ENCODE measurements at places on chromosomes 12 and 14. TPM values are rescaled to one million over a fixed set of nuclear protein-coding genes. Genes with fewer than 3 reads are reported as not detected.
A peak's percentile ranks its signal among the peaks of the same experiment; 100 is the strongest.

SLC35F4 gene
- total RNA-seq: not detected

RPGRIP1 gene
- total RNA-seq: not detected

FSCB gene
- not detected for total RNA-seq

OR6J1 gene
- not detected for total RNA-seq

TMTC2 gene
- 1.9 TPM for total RNA-seq

RFLNA gene
- not detected for total RNA-seq

ANO2 gene
- not detected for total RNA-seq

MYH6 gene
- total RNA-seq: not detected

KLRD1 gene
- 0.21 TPM for total RNA-seq

RERG gene
- total RNA-seq: not detected

SDSL gene
- total RNA-seq: 1.3 TPM

DNA sequence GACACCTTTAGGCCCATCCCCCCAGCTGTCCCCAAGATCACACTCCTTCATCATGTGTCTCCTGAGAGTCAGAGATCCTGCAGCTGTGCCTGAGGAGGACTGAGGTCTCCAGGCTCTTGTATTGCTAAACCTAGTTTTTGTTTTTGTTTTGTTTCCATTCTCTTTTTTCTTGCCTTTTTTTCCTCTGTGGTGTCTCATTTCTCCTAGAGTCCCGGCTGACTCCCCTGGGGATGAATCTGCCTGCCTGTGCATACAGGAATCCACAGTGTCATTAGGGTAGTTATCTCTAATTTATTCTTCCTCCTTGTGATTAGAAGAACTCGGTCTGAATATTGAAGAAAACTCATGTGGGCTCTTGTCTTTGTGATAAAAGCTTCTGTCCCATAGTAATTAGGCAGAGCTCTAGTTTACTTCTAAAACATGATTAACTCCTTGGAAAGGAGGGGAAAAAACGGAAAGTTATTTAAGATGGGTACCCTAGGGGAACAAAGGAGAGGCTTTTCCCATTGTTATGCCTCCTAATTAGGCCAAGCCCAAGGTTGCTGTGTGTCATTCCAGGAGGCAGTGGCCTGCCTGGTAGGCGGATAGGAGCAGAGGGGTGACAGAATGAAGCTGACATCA, 343.2 kb downstream of the ZFP36L1 start:
- H3K36me3 ChIP-seq: no peaks in the 10 kb centered on the region
- H3K27me3 ChIP-seq: no peaks in the 10 kb centered on the region
- H3K27ac ChIP-seq: 0 out of 2 replicates have a peak overlapping the region, but pooled peaks have one; percentile 12
- DNase-seq: no peak
- H3K4me1 ChIP-seq: peaks cover 5% of the 10 kb centered on the region

- no peak overlapping the region for H3K27ac ChIP-seq
- no peak overlapping the region for H3K4me3 ChIP-seq
- DNase-seq: no peak
- no peaks in the 10 kb centered on the region for H3K36me3 ChIP-seq
These were observed 141.1 kb downstream of the SLC15A5 start for GRCh38 chr12:16136219-16136988.

GRCh38 chr14:34439090-34439489, 22.9 kb downstream of the SPTSSA start:
- DNase-seq: no peak
- H3K36me3 ChIP-seq: no peaks in the 10 kb centered on the region
- H3K4me1 ChIP-seq: peaks cover 4% of the 10 kb centered on the region
- no peak overlapping the region for H3K27ac ChIP-seq
- H3K27me3 ChIP-seq: no peaks in the 10 kb centered on the region

DNA sequence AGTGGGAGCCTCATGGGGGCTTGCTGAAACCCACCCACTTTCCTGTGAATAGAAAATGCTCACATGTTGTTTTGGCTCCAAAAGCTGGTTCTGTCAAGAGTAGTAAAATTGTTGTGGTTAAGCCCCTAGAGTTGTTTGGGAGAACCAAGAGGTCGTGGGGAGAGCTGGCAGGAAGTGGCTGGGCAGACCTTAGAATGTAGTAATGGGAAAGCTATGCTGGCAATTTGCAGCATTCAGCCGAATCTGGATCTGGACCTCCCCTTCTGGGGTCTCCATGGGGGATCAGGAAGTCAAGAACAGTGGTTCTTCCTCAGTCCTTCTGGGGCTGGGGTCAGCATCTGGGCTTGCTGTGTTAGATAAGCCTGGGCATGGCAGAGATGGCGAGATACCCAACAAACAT, 150.6 kb upstream of the TBX3 start:
- no peak overlapping the region for H3K27ac ChIP-seq
- H3K36me3 ChIP-seq: no peaks in the 10 kb centered on the region
- no peak overlapping the region for H3K4me3 ChIP-seq
- no peaks in the 10 kb centered on the region for H3K4me1 ChIP-seq
- H3K27me3 ChIP-seq: no peaks in the 10 kb centered on the region

DNA sequence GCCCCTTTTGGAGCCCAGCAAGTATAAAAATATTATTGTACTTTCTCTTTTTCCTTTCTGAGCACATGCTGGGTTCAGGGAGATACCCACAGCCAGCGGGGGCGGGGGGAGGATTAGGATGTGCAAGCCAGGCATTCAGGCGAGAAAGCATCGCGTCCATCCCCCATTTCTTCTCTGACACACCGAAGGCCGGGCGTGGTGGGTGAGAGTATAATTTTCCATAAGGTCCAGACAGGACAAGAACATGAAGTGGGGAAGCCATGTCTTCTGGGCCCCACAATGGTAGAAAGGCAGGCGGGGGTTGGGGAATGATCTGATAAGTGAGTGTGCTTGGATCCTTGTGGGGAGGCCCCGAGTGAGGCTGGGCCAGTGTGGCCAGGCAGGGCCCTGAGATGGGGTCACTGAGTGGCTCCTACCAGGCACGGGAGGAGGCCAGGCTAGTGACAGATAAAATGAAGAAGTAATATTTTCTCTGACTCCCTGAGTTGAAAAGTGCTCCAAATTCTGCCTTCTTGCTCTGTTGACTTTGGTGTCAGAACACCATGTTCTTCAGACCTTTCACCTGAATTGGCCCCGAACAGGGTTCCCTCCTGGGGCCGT, 10.7 kb upstream of the LRTM2 start:
- DNase-seq: no peak
- H3K4me1 ChIP-seq: peaks cover 3% of the 10 kb centered on the region
- H3K4me3 ChIP-seq: no peak overlapping the region
- no peaks in the 10 kb centered on the region for H3K36me3 ChIP-seq

DNA sequence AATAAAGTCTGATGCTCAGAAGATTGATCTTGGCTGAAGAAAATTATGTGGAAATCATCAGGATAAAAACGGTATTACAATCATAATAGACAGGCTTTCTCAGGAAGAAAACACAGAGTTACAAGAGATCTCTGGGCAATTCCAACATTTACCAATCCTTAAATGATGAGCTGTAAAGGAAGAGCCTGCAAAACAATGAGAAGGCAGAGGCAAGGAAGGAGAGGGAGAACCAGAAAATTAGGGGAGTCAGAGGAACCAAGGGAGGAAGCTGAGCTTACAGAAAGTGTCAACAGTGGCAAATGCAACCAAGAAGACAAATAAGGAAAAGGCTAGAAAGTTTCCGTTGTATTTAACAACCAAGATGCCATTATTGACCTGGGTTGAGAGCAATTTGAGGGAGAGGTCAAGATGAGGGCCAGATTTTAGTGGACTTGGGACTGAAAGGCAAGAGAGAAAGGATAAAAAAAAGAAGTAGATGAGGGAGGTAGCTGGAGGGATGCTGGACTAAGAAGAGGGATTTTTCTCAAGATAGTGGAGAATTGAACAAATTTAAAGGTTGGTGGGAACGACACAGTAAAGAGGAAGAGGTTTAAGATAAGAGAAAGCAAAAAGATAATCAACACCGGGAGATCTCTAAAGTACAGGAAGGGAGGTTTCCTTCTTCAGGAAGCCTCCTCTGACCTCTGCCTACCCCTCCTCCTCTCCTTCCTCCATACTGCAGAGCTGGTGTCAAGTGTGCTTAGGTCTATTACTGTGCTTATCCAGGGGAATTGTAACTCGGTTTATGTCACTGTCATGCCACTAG, 116.9 kb downstream of the DUSP6 start:
- no peak overlapping the region for H3K4me3 ChIP-seq
- H3K36me3 ChIP-seq: no peaks in the 10 kb centered on the region
- no peaks in the 10 kb centered on the region for H3K4me1 ChIP-seq

DNA sequence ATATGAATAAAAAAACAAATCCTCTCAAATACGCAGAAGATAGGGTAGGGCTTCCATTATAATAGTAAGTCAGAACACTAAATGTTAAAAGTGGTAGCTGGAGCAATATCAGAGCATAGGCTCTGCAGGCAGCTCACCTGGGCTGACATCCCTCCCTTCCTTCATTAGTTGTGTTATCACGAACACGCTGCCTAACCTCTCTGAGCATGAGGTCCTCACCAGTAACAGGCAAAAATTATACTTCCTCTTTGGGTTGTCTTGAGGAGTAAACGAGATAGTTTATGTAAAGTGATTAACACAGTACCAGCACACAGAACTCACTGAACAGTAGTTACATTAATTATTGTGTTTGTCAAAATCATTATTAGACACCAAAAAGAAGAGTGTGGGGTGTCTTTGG, 154.3 kb downstream of the STXBP6 start:
- H3K36me3 ChIP-seq: no peaks in the 10 kb centered on the region
- no peaks in the 10 kb centered on the region for H3K4me1 ChIP-seq
- DNase-seq: no peak

DNA sequence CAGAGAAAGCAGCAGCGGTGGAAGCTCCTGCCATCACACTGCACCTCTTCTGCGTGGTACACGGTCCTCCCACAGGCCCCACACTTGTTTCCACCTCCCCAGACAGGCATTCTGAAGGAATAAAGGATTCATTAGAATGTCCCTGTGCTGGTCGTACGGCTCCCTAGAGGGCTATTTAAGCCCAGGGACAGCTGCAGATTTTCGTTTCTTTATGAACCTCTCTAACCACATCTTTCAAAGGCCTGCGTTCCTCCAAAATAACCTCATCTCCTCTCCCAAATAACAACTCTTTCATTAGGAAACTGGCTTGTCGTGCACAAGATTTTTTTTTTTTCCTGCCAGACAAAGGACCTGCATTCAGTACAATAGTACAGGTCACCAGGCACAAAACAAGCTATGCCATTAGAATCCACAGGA, 12.7 kb downstream of the CSRP2 start:
- H3K36me3 ChIP-seq: no peaks in the 10 kb centered on the region
- no peaks in the 10 kb centered on the region for H3K27me3 ChIP-seq
- no peaks in the 10 kb centered on the region for H3K4me1 ChIP-seq

- no peaks in the 10 kb centered on the region for H3K27me3 ChIP-seq
- H3K4me3 ChIP-seq: no peak overlapping the region
- no peak overlapping the region for H3K27ac ChIP-seq
- no peaks in the 10 kb centered on the region for H3K4me1 ChIP-seq
These were observed 119.0 kb upstream of the FKBP4 start for GRCh38 chr12:2675776-2676175.

DNA sequence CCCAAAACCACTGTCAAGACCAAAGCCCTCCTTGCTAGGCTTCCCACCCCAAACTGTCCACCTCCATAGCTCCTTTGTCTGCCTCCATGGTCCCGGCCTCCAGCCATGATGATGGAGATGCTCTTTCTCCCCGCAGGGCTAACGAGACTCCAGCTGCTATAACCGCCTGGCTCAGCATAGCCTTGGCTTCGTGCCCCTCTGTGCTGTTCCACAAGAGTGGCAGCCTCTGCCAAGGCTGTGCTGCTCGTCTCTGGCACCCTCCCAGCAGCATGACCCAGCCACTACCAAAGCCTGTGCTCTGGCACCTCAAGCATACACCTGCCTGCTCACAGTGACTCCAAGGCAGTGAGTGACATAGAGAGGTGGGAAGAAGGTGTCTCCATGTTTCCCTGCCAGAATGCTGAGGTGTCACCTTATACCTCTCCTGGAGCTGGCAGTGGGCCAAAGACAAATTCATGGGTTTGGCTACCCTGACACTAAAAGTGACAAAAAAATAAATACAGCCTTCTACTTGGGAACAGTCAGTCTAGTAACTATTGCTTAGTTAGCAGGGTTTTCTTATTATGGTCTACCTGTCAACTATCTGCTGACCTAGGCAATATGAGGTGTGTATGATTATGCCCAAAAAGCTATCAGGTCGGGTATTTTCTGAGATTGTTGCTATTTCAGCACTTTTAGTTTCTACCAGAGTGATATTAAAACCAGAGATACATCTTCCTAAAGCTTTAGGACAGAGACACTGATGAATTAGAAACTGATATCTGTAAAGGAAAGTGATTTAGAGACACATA, 16.1 kb upstream of the KRT73 start:
- no peaks in the 10 kb centered on the region for H3K4me1 ChIP-seq
- H3K27ac ChIP-seq: no peak overlapping the region
- no peak overlapping the region for H3K4me3 ChIP-seq
- H3K27me3 ChIP-seq: peaks cover under 1% of the 10 kb centered on the region

DNA sequence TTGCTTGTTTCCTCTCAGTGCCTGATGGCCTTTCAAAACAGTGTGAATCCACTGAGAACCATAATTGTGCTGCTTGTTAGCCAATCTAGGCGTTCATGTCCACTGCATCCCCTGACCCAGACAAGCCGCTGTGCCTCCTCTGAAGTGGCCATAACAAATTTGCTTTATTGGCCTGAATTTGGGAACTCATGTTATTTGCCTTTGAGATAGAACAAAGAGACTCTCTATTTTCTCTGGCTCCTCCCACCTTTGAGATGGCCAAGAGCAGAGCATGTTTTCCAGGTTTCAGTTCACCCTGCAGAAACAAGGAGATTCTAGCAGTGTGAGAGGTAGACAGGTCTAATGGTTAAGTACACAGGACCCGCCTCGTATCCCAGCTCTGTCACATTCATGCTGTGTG, 723.9 kb downstream of the MED13L start:
- H3K4me3 ChIP-seq: no peak overlapping the region
- DNase-seq: no peak
- no peak overlapping the region for H3K27ac ChIP-seq
- no peaks in the 10 kb centered on the region for H3K27me3 ChIP-seq
- no peaks in the 10 kb centered on the region for H3K36me3 ChIP-seq

DNA sequence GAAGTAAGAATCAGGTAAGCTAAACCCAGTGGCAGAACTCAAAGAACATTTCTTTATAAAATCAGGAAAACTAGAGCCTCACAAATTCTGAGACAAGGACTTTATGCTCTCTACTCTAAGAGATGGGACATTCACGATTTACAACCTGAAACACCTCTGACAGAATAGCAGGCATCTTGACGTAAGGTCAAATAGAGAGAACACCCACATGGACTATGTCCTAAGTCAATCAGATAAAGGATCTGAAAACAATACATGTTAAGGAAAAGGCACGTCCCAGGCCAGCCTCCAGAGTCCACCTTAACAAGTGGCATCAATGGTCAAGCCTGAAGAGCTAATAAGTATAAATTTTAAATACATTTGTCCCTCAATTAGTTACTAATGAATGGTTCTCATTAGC, 39.9 kb upstream of the SYCP3 start:
- H3K27me3 ChIP-seq: no peaks in the 10 kb centered on the region
- no peak overlapping the region for H3K27ac ChIP-seq
- H3K4me3 ChIP-seq: no peak overlapping the region
- H3K36me3 ChIP-seq: peaks cover 3% of the 10 kb centered on the region
- no peaks in the 10 kb centered on the region for H3K4me1 ChIP-seq
